CD4-positive, alpha-beta T cell treated with Interleukin-1 beta for 1 hour (primary cell): ENCODE measurements at places on chromosomes 5 and 9.

DNA sequence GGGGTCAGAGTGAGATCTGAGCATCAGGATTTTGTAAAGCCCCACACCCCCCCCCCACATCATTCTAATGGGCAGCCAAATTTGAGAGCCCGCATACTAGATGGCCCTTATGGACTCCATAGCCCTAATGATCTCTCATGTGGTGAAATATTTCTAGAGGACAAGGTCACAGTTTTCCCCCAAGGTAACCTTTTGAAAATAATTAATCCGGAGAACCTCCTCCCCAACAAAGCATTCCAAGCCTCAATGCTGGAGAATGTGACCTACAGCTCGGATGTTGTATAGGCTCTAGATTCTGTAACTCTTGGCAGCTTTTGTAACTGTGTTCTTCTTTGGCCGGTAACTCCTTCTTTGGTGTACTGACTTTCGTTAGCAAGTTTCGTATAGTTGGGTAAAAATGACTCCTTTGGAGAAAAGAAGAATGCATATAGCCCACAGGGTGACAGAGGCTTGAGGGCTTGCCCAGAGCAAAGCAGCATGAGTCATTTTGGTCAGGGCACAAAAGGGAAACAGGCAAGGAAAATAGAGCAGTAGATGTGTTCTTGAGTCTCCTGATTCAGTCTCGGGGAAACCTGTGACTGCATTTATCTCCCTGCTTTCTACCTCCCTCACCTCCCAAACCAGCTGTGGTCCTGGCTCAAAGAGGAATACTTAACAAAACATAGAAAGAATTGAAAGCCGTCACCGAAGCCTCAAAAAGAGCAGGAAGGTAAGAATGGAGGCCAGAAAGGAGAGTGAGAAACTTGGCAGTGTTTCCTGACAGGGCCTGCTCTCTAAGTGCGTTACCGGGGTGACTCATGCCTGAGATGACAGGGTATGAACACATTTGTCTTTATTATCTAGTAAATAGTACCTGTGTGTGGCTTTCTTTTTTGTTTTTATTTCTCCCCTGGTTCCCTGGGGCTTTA lies 6.6 kb upstream of the XPA start:
- no peak for DNase-seq

- no peak for DNase-seq
Observed at GRCh38 chr5:134818776-134819175, 27.0 kb upstream of the C5orf24 start.

DNA sequence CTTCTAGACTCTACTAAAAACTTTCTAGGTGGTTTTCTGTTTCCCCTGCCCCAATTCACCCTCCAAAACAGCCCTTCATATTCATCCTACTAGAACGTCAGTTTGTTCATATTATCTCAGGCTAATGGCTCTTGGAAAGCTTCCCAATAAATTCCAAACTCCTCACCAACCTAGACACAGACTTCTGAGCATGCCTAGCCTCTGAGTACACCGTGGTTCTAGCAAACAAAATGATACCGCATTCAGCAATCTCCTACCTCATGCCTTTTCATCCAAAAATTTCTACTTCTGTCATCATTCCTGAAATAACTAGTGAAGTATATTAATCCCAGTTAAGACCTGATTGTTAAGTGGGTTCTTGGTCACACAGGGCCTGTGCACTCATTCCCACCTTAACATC lies 46.5 kb upstream of the NR5A1 start:
- DNase-seq, result no peak

GRCh38 chr5:39801306-39801705 lies 376.5 kb upstream of the DAB2 start:
- no peak for DNase-seq

- DNase-seq, result no peak
Observed at GRCh38 chr9:69905286-69905685, 84.7 kb downstream of the CFAP95 start.

DNA sequence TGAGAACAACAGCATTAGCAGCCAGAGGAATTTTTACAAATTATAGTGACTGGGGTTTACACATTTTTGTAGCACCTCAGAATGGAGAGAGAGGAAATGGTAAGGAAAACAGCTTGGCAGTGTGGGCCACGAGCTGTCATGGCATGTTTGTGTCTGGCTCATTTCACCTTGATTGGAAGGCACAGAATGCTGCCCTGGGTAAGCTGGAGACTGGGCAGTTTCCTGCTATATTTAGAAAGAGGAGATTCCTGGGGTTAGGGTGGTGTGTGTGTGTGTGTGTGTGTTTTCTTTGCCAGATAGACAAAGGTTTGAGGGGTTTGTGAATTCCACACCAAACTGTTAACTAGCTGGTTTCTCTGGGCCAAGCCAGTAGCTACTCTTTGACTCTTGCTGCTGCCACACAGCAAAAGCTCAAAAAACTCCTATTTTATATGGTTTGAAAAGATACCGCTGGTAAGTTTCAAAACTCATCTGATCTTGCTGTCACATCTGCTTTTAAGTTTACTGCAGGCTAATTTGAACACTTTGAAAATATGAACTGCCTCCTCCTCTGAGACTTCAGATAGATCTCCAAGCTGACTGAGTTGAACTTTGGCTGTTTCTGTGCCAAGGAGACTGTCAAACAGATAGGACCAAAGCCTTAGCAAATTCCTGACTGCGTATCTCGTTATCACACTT lies 9.1 kb downstream of the ARHGAP26 start:
- no peak for DNase-seq

DNA sequence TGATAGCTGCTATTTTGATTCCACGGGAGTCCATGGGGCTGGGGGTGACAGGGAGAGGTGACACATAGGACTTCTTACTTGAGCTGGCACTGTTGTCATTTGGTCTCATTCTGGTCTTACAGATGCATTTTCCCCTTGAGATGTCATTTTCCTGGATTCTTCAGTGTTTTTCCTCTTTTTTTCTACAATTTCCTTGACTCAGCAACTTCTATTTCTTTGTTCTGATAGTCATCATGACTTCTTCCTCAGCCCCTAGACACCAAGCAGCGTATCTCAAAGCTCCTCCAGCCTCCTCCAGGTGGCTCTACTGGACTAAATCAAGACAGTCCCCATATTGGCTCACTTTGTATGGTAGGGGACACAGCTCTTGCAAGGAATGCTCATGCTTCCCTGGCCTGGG lies 16.5 kb downstream of the LVRN start:
- no peak for DNase-seq

DNA sequence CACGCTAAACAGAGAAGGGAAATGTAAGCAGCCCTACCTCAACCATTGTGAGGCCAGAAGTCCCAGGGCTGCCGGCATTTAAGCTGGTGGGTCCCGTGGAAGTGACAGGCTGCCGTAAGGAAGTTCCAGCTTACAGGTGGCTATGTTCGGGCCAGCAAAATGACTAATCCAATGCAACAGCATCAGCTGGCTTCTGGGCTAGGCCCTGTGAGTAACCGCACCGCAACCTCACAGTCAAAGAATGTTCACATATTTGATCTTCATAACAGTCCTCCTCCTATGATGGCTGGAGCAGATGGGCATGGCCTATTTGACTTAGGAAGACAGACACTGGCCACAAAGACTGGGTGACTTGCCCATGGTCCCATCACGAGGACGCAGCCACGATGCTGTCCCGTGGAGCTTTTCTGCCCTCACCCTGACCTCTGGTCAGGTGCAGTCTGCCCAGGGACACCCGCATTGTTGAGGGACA lies 88.2 kb downstream of the LIFR start:
- no peak for DNase-seq

- no peak for DNase-seq
Observed at GRCh38 chr5:158816011-158816696, 283.6 kb downstream of the EBF1 start.

DNA sequence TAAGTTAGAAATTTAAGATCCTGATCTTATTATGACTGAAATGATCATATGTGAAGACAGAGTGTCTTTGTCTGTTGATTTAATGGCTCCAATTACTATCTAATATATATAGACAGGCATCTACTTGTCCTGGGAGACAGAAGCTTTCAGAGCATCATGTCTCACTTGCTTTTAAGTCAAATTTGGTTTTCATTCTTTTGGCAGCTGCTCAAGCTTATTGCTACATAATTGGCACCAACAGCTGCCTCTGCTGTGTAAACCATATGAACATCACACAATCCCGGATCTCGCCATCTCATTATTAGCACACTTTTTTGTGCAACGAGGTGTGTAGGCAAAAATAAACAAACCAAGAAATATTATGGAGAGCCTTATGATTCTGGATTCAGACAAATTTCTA lies 1717.9 kb downstream of the EFNA5 start:
- DNase-seq, result no peak

GRCh38 chr9:96084331-96084734 lies 208.8 kb downstream of the ERCC6L2 start:
- no peak for DNase-seq

GRCh38 chr5:149035372-149035790 lies 27.5 kb downstream of the SH3TC2 start:
- DNase-seq, result peak; percentile 67

GRCh38 chr5:158812408-158812807 lies 287.3 kb downstream of the EBF1 start:
- DNase-seq, result peak; percentile 33

GRCh38 chr5:80809451-80809850 lies 150.7 kb upstream of the RASGRF2 start:
- no peak for DNase-seq

GRCh38 chr9:90444609-90445204 lies 197.9 kb downstream of the DIRAS2 start:
- DNase-seq, result no peak

GRCh38 chr9:84283946-84284345 lies 56.6 kb downstream of the SLC28A3 start:
- no peak for DNase-seq

- no peak for DNase-seq
Observed at GRCh38 chr5:55511010-55511409, 23.8 kb downstream of the PLPP1 start.

DNA sequence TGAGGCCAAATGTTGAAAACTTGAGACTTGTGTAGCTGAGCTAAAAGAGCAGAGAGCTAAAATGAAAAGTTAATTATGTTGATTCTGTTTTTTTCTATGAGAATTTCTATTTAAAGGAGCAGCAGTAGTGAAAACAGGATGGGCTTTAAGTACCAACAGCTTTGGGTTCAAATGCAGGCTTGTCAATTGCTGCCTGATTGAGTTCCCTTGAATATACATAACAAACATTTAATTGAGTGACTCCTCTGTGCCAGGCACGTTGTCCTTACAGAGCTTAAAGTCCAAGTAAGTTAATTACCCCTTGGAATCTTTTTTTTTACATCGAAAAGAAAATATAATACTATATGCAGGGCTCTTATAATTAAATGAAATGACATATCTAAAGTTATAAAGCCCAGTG lies 38.5 kb downstream of the PPP2R2B start:
- no peak for DNase-seq

DNA sequence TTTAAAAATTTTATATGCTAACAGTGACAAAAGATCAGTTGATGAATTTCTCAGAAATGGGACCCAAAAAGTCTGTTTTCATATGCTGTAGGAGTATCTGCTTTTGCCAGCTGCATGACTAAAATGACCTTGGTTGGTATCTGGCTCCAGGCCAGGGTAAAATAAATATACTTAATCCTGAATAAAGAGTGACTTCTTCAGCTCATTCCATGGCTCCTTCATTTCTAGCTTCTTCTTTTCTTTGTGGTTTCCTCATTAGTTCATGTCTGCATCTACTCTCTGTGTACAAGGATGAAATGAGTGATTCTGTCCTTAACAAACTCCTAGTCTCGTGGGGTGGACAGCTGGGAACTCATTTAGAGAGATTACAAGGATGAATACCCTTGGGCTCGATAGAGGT lies 36.0 kb downstream of the RCL1 start:
- no peak for DNase-seq

DNA sequence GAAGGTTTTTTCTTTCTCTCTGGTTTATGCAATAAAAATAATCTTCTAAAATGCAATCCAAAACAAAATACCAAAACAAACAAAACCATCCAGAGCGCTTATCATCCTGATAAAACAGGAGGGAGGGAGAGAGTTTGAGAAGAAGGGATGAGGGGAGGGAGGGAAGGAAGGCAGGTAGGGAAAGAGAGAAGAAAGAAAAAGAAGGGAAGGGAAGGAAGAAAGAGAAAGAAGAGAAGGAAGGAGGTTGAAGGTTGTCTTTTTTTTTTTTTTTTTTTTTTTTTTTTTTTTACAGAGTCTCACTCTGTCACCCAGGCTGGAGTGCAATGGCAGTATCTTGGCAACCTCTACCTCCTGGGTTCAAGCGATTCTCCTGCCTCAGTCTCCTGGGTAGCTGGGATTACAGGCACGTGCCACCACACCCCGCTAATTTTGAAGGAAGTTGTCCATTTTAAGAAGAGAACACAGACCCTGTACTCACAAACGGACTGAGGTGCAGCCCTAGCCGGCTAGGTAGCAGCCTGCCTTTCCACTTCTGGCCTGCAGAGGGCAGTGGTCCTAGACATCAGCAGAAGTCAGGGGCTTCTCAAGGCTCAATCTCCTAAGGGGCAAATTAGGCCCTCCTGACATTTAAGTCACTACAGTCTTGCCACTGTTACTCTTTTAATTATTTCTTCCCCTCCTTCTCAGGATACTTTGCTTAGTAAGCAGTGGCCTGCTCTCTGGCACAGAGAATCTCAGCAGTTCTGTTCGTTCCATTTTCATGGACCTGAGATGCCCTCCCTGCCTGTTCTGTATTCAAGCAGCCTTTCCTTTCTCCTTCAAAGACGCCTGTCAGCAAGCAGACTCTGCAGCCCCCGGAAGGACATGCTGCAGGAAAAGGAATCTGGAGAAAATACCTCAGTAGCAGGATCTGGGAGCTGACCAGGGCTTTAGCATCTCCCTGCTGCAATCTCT lies 76.4 kb downstream of the EPB41L4B start:
- peak; percentile 56 for DNase-seq

- DNase-seq, result no peak
Observed at GRCh38 chr5:132456987-132457361, 33.6 kb downstream of the IRF1 start.

GRCh38 chr5:53983568-53984460 lies 326.6 kb downstream of the ARL15 start:
- no peak for DNase-seq

DNA sequence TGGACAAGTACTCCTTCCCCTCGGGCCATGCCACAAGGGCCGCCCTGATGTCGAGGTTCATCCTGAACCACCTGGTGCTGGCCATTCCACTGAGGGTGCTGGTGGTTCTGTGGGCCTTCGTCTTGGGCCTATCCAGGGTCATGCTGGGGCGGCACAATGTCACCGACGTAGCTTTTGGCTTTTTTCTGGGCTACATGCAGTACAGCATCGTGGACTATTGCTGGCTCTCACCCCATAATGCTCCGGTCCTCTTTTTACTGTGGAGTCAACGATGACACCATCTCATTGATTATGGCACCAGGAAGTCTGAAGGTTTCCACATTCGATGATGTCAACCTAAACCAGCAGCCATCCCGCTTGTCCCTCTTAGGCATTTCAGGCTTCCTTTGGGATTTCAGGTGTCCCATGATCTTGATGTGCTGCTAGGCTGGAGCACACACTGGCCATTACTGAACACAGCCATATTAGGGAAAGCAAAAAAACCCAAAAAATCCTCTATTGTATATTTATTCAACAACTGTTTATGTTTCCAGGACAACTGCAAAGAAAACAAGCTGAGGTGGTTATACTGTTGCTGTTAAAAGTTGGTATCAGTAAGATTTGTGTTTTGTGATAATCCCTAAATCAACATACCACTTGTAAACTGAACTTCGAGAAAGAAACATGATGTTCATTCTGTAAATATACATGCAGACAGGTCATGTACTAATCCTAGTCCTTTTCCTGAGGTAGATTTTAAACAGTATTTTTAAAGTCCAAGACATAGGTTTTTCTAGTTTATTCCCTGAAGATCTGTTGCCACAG lies 1.1 kb downstream of the PLPP6 start:
- DNase-seq, result no peak

GRCh38 chr9:78189461-78189860 lies 46.4 kb upstream of the CEP78 start:
- no peak for DNase-seq
